Cardiac septum (tissue), 1 donor: ENCODE measurements at places on chromosomes 1 and 21.

DNA sequence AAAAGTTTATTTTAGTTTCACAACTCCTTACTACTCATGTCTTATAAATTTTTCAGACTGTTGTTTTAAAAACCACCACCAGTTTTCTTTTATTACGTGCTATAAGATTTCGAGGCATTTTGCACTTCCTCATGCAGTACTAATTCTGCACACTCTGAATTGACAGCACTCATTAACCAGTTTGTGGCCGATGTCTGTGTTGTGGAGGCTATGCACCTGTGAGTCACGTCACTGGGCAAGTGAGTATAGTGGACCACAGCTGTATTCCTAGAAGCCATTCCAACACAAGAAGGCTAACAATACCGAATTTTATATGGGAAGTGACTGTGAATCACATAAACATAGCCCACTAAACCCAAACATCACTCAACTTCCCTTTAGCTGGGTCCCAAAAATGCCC is 21.0 kb upstream of the SPATA6 start:
- no peak for DNase-seq

GRCh38 chr1:117586747-117587498 is 18.9 kb upstream of the TENT5C start:
- DNase-seq = no peak

DNA sequence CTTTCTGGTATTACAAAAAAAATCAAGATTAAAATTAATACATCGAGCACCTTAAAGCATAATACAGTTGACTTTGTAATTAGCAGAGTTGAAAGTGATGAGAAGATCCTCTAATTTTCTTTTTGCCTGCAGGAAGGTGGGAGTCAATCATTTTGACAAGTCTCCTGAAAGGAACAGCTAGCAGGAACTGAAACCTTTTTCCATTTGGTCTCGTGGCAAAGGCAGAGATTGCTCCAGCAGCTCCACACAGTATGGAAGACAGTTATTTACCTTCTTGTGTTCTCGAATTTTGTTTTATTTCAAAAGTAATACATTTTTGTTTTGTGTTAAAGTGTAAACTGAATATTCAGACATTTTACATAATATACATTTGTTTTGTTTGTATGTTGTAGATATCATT is 7.7 kb downstream of the S100PBP start:
- no peak for DNase-seq

GRCh38 chr1:33710967-33711366 is 152.9 kb upstream of the HMGB4 start:
- DNase-seq = no peak

- no peak for DNase-seq
Measured at GRCh38 chr21:45880097-45881068, 101.2 kb upstream of the COL6A1 start.

DNA sequence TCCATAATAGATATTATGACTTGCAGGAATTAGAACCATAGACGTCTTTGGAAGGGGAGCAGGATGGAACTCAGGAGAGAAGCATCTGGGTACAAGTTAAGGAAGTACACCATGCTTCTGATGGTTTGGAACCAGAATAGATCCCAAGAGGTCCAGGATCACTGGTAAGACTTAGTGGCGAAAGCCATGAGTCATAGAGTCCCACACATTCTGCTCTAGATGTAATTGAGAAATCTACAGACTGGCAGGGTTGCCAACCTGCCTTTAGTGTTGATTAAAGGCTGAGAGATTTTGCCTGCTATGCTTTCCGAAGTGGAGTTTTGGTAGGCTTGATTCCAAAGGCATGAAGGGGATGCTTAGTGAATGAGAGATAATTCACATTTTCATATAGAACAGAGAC is 57.1 kb upstream of the C1orf87 start:
- no peak for DNase-seq

DNA sequence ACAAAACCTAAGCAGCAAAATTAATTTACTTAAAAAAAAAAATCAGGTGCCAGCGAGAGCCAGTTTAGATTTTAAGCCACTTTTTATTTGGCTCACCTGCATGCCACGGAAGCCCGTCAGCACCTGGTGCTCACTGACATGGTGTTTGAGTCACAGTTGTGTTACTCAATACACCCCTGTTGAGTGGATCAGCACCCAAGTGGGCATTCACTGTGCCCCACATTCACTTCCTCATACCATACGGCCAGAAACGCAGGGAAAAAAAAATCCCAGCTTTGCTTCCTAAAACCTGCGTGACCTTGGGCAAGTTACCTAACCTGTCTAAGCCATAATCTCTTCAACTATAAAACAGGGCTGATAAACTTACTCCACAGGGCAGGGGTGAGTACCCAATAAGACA is 42.8 kb upstream of the SIM2 start:
- no peak for DNase-seq

DNA sequence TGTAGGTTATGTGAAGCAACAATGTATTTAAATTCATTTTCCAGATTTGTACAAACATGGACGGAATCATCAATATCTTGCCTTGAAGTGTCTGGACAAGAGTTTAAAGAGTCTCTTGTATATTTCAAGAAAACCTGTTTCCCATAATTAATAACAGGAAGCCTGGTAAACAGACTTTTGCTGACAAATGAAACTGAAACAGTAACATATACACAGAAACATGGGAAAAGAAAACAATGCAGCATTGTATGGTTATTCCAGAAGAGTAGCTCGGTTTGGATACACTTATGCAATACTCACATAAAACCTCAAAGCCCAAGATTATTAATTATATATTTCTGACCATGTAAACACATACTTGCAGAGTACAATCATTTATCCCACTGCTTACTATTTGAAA is 265.5 kb downstream of the PTPRC start:
- no peak for DNase-seq

DNA sequence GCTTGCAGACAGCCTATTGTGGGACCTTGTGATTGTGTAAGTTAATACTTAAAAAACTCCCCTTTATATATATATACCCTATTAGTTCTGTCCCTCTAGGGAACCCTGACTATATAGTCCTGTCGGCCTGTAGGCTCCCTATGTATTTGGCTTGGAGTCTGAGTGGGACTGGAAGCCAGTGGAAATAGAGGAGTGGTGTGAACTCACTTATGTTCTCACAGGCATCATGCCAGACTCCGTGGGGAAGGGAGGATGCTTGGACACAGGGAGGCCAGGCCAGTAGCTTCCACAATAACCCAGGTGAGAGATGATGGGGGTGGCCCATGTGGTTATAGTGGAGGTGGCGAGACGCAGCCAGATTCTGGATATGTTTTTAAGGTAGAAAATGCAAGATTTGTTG is 136.7 kb upstream of the SYT6 start:
- DNase-seq = no peak
